Smooth muscle cell of the brain vasculature (primary cell): ENCODE measurements at places on chromosomes 1 and 21.

DNA sequence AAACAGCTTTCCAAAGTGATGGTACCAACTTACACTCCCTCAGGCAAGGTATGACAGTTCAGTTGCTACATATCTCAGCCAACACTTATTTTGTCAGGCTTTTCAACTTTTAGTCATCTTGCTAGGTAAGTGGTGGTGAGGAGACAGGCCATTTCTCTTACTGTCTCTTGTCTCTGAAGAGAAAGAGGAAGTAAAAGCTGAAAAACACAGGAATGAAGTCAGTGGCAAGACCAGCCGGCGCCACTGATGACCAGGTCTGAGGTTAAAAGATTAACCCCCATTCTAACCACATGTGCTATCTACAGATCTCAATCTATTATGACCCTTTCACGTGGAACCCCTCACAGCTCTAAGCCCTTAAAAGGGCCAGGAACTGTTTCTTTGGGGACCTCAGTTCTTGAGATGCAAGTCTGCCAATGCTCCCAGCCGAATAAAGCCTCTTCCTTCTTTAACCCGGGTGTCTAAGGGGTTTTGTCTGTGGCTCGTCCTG lies 4.2 kb downstream of the ADCY10 start:
- DNase-seq = no peak

DNA sequence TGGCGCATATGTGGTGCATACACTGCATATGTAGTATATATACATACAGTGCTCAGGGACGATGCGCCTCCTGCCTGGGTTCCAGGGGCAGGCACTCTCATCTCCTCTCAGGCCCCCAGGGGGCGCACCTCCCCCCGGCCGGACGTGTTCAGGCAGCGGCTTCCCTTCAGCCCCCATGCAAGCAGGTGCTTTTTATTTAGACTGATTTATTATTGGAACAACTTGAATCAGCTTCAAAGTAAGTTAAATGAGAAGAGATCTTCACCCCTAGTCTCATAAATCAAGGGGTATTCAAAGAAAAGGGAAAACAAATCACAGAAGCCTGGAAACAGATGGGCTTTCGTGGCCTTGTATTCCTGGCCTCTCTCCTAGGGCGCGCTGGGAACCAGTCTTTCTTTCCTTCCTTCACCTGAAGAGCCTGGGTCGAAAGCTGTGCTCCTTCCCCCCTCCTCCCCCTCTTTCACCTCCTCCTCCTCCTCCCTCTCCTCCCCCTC lies 64.6 kb downstream of the UBIAD1 start:
- no peak for DNase-seq

- DNase-seq = no peak
Measured at GRCh38 chr1:15016001-15016400, 137.5 kb upstream of the TMEM51 start.

DNA sequence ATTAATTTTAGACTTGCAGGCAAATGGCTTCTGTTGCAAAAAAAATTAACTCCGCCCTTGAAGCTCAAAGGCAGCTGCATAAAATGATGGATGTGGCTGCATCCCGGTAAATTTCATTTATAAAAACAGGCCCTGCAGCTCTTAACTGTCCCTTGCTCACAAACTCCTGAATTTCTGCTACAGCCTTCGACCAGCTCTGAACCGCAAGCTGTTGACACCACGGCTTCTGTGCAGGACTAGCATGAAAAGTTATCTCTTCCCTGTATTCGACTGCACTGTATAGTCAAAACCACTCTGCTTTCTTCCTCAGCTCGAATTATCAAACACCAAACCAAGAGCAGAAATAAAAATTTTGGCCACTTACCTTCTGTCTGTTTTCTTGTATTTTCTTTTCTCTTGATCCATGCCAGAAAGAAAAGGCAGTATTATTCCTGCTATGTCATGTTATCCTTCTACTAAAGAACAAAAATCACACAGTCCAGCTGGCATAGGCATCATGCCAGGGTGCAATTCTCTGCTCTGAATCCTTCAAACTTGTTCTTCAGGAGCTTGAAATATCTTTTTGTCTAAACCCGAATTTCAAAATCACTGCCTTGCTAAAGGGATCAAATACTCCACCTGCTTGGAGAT lies 195.5 kb upstream of the NCAM2 start:
- DNase-seq = no peak

DNA sequence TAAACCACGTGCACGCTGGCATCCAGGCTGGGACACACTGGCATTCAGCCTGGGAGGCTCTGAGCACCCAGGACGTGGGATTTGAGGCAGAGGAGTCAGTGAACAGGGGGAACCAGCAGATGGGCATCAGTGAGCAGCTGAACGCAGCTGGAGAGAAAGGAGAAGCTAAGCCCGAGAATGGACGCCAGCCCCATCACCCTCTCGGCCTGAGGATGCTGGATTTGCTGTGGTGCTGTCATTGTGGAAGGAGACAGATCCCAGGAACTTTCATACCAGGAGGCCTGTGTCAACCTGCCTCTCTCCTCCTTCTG lies 132.8 kb downstream of the PGBD5 start:
- no peak for DNase-seq
